ENCODE measurements at places on chromosomes 12 and 14.
A peak's percentile ranks its signal among the peaks of the same experiment; 100 is the strongest.

- peak; percentile 85 for DNase-seq
These were observed at the start of gene MLH3 for GRCh38 chr14:75050852-75051555. Gene MLH3 (minus strand): TSS chr14:75051467. CDS start chr14:75049655, 1,812 bp downstream.

DNA sequence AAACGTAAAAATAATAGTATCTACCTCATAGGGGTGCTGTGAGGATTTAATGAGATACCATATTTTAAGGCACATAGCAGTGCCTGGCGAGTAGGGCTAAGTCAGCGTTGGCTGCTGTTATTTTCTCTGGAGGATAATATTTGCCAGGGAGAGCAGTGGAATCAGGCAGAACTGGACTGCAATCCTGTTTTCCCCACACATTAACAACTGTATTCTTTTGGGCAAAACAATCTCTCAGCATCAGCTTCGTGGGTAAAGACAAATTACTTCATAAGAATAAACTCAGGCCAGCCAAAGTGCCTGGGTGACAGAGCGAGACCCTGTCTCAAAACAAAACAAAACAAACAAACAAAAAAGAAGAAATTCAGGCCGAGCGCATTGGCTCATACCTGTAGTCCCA is 29.7 kb upstream of the ATP2A2 start:
- DNase-seq, result no peak

DNA sequence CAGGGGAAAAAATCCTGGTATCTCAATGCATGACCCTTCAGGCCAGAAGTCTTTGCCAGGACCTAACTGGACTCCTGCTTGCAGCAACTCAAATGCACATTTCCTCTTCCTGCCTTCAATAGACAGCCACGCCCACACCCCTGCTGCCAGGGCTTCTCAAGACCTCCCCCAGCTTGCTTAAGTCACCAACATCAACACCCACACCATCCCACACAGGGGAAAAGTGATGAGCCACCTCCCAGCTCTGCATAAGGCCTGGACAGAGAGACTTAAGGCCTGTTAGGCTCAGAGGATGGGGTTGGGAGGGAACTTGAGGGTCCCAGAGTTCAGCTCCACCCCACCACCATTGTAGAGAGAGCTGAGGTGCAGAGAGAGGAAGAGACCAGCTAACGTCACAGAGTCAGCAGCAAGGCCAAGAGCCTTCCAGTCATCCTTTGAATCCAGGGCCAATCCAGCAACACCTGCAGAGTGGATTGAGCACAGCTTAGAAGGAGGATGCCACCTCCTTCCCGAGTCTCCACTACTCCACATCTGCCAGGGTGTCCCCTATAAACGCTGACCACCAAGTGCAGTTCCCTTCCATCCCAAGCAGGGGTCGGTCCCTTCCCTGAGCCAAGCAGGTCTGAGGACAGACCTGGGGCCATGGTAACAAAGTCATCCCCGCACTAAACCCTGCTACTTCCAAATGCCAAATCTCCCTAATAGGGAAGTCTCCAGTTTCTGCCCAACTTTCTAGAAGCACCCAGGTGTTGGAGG is 50.0 kb downstream of the KDM2B start:
- no peak for DNase-seq

- DNase-seq, result no peak
These were observed 14.5 kb upstream of the TCTN2 start for GRCh38 chr12:123656392-123656791.

GRCh38 chr14:69270795-69271708 is 11.1 kb downstream of the GALNT16 start:
- DNase-seq, result no peak

- DNase-seq, result no peak
These were observed 1598.4 kb upstream of the TMEM132C start for GRCh38 chr12:126668538-126668937.

DNA sequence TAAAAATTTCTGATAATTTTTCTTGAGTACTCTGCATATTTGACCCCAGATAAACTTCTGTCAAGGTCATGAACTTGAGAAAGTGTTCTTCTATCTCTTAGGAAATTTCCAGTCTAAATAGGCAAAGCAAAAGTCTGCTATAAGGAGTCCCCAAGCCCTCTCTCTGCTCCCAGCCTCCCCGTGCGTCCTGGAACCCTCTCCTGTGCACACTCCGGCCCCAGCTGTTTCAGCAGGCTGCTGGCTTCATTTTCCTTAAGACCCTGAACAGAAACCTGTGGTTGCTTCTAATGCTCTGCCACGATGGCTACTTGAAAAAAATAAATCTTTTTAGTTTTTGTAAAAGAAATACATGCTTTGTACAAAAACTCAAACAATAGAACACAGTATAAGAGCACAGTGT is 14.7 kb downstream of the KRT2 start:
- no peak for DNase-seq

GRCh38 chr14:52355016-52355431 is 40.9 kb downstream of the PTGER2 start:
- no peak for DNase-seq

DNA sequence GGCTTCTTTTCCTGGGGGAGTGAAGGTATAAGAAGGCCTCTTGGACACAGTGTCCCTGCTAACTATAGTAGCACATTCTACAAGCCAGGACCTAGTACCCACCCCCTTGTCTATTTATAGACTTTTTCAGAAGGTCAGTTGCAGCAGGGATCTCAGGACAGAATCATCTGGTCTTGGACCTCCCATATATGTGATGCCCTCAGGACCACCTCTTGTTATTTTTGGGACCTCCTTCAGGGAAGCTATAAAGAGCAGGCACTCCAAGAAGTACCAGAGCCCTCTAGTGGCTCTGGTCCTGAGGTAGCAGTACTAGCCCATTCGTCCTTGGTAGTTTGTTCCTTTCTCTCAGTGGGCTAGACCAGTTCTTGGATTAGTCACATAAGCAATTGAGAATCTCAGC is 4.3 kb downstream of the COQ10A start:
- DNase-seq, result no peak

GRCh38 chr12:40168868-40169267 is 55.9 kb upstream of the LRRK2 start:
- DNase-seq, result no peak

DNA sequence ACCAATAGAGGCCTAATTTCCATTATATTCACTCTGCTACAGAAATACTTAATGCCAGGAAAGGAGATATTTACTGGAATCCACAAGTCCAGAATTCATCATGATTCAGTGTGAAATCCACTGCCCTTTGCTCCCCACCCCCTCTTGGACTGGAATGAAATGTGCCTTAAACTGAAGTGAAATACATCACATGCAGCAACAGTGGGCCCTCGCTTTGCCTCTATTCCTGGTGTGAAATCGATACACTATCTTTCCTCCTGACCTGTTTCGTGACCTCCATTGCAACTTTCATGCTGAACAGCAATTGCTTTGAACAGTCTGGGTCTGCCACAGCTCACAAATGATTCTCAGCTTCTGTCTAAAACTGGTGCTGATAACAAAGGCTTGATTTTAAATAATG is 100.6 kb downstream of the NPAS3 start:
- no peak for DNase-seq

GRCh38 chr12:64010069-64010686 is 165.7 kb downstream of the SRGAP1 start:
- DNase-seq, result no peak

DNA sequence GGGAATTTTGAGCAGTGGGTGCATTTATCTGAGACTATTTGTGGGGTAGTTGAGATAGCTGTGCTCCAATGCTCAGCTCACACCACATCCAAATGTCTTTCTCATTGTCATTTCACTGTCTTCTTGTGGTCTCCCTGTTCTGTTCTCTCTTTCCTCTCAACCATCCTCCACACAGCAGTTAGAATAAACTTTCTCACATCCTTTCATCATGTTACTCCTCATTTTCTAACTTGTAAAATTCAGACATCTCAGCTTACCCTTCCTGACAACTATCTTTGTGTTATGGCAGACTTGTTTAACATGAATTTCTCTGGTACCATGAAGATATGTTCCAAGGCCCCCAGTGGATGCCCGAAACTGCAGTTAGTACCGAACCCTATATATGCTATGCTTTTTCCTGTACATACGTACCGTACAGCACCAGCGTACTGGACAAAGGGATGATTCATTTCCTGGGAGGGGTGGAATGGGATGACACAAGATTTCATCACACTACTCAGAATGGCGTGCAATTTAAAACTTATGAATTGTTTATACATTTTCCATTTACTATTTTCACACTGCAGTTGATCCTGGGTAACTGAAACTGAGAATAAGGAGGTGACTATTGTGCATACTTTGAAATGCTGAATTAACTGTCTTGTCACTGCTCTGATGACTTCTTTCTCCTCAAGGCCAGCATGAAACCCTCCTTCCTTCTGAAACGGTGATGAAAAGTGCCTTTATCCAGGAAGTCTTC is 177.1 kb upstream of the SLC38A2 start:
- no peak for DNase-seq

DNA sequence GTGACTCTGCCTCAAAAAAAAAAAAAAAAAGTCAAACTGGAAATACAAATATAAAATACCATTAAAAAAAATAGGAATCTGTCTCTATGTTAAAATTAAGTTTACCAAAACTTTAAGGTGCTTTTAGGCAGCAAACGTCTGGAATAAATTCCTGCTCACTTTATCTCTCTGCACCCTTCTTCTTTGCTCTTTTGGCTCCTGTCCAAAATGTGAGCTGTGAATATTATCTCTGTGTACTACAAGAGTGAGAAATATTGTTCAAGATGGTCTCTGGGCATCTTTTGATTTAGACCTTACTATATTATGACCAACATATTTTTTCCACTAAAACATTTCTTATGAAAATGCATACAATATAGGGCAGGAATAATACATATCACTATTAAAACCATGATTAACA is 63.7 kb downstream of the PUS7L start:
- DNase-seq, result no peak

- DNase-seq, result no peak
These were observed 1038.4 kb downstream of the GALC start for GRCh38 chr14:86954623-86955022.

GRCh38 chr12:48119834-48120195 is 651 bp downstream of the PFKM start:
- DNase-seq, result no peak

- DNase-seq, result no peak
These were observed 398 bp upstream of the MSRB3 start for GRCh38 chr12:65277994-65278575.
